ENCODE measurements at places on chromosomes 5 and 9. TPM values are rescaled to one million over a fixed set of nuclear protein-coding genes. Genes with fewer than 3 reads are reported as not detected.

DNA sequence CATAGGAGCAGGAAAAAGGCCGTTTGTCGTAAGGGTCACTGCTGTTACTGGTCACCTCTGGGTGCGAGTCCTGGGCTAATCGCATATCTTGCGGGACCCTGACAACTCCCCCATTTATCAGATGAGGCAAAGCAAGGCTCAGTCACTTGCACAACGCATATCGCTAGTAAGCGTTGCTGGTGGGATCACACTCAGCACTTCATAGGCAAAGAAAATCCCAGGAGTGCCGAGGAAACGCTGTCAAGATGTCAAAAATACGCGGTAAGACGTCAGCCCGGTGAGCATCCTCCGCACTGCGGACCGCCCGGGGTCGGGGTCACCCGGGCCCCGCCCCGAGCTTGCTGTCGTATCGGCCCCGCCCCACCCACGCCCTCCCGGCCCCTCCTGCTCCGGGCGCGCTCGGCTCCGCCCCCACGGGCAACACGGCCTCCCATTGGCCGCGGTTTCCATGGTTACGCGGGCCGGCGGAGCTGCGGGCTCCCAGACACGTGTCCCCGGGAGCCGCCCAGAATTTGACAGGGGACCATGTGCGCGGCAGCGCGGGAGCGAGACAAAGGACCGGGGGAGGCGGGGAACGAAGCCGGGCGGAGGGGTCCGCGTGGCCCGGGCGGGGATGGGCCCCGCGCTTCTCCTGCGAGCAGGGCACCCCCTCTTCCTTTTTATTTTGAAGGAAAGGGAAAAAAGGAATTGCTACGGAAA lies 80.2 kb upstream of the IER5L start:
- peak; percentile 75 for DNase-seq

IFNA21 gene
- not detected for polyA plus RNA-seq

OR1Q1 gene
- not detected for polyA plus RNA-seq

- DNase-seq = no peak
Measured at GRCh38 chr5:92703976-92704375, 877.0 kb downstream of the NR2F1-AS1 start.

GRCh38 chr5:80516826-80517225 lies 28.9 kb downstream of the FAM151B start:
- DNase-seq = peak; percentile 81

DNA sequence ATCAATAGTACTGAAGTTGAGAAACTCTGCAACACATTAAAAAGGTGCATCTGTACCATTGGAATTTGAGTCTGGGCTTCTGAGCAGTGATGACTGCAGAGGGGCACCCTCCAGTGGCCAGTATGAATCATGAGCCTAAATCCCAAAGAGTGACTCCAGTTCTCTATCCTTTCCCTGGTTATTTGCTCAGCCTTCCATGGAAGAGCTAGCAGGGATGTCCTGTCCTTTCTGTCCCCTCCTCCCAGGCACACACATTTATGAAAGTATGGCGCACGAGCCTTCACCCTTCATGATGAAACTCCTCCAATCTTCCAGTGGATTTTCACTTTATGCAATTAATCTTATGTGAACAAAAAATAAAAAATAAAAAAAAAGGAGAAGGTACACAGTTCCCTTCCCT lies 81.0 kb downstream of the ESM1 start:
- DNase-seq = peak; percentile 52

DNA sequence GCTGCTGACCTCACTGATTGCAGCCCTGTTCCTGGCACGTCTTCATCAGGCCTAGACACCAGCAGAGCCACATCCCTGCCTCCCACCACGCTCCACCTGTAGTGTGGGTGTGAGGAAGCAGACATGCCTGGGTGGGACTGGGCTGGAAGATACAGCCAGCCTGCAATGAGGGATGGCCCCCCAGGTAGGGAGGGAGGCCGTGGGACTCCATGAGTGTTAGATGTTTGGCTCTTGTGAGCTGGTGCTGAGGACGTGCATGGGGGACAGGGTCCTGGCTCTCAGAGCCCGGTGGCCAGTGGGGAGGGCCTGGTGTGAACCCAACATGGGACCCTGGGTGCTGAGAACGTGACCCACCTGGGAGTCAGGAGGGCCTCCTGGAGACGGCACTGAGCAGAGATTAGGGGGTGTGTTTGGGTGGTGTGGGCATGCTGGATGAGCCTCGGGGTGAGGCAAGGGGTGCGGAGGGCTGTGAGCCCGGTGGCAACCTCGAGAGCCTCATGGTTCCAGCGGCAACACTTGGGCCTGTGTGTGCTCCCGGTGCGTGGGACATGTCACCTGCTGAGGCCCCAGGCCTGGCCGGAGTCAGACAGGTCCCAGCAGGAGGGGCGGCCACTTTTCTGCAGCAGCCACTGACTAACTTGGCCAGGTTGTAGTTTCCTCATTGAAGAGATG lies 87.6 kb downstream of the PHF2 start:
- no peak for DNase-seq

GRCh38 chr9:86664603-86665002 lies 282.7 kb downstream of the GAS1 start:
- DNase-seq = no peak

GRCh38 chr5:154644745-154645411 lies 110.3 kb upstream of the LARP1 start:
- no peak for DNase-seq

NEUROG1 gene
- polyA plus RNA-seq = not detected

DNA sequence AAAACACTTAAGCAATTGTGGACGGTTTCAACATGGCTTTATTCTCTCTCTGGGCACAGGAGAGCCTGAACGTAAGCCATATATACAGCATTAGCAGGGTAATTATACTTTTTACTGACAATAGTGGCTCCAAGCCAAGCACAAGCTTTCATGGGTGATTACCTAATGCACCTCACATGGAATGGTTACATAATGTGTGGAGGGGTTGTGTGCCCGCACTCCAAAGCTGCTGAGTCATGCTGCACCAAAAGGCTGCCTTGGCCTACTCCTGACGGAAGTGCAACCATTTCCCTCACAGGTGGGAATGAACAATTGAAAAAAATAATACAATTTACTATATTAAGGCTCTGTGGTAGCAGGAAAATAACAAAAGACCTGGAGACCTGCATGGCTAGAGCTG lies 86.5 kb upstream of the ATP10B start:
- no peak for DNase-seq

GRCh38 chr5:116044073-116044472 lies 11.8 kb downstream of the ARL14EPL start:
- DNase-seq = no peak

GRCh38 chr5:58871648-58872242 lies 288.9 kb downstream of the RAB3C start:
- DNase-seq = peak; percentile 56

GRCh38 chr5:2801577-2802525 lies 50.4 kb upstream of the IRX2 start:
- no peak for DNase-seq

GRCh38 chr5:36584009-36584875 lies 22.2 kb upstream of the SLC1A3 start:
- no peak for DNase-seq

SEMA4D gene
- 2.9 TPM for polyA plus RNA-seq

DNA sequence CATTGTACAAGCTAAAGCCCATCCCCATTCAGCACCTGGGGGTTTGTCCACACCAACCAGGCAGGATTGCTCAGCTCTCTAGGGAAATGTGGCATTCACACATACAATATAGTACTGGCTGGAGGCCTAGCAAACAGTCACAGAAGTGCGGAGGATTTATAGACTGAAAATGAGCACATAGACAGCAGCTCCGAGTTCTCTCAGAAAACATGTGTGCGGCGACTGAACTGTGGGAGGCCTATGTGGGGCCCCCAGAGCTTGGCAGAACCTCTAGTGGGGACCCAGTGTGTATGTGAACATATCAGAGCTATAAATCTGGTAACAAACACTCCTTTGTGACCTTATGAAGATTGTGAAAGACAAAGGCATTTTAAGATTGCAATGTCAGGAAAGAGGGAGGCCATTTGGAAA lies 431.1 kb downstream of the DTWD2 start:
- no peak for DNase-seq

DNA sequence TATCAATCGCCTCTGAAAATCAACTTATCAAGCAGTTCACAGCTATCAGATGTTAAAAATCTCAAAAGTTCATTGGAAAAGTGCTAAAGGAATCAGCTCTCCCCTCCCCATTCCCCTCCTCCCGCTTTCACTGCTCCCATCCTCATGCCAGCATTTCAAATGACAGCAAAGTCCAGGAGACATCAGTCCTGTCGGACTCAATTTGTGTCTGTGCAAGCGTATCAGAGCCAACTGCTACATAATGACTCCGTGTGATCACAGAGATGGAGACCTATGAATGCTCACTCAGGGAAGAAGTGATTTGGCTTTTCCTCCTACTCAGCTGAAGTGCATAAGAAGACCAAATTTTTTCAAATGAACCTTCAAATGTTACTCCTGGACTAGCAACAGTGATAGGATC lies 937.2 kb upstream of the DMAC1 start:
- no peak for DNase-seq

GRCh38 chr9:88733651-88734421 lies 198.9 kb downstream of the NXNL2 start:
- DNase-seq = peak; percentile 57
